Immature natural killer cell (primary cell): ENCODE measurements at places on chromosomes 5 and 9. TPM values are rescaled to one million over a fixed set of nuclear protein-coding genes. Genes with fewer than 3 reads are reported as not detected.

DNA sequence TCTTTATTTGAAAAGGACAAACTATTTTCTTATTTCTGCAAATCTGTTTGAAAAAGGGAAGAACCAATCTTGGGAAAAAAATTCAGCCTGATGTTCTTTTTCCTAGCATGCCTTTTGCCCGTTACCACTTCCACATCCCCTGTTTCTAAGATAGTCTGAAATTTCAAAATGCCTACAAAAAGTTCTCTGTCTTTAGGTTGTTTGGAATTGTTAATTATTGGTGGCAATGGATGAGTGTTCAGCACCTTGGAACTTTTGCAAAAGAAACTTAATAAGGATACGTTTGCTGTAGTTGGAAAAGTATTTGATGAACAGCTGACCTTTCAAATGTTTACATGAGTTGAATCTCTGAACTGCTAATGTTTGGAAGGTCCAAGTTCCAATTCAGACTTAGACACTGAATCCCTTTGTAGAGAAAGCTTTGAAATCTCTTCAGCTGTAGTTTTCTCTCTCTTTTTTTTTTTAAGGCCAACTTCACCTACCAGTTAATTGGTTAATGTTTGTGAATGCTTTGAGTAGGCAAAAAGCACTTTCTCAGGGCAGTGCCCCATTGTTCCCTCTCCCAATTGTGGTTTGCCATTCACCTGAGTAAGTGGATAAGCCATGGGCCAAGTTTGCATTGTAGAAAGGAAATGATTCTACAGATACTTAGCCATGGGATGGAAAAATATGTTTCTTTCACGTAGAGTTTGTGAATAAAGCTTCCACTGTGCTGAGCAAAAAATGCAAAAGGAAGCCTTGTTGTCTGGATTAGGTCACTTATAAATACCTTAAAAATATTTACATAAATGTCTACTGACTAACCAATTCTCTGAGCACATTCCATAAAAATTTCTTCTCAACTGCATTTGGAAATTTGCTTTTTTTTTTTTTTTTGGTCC, 156.4 kb upstream of the ELL2 start:
- H3K4me3 ChIP-seq = no peak overlapping the region
- H3K27me3 ChIP-seq = peaks cover 6% of the 10 kb centered on the region
- H3K36me3 ChIP-seq = no peaks in the 10 kb centered on the region
- no peaks in the 10 kb centered on the region for H3K4me1 ChIP-seq
- no peak for DNase-seq

- H3K27ac ChIP-seq = no peak overlapping the region
- H3K27me3 ChIP-seq = peaks cover 2% of the 10 kb centered on the region
- no peak overlapping the region for H3K4me3 ChIP-seq
- H3K4me1 ChIP-seq = no peaks in the 10 kb centered on the region
- H3K36me3 ChIP-seq = no peaks in the 10 kb centered on the region
Observed at GRCh38 chr5:1414311-1415058, 30.8 kb downstream of the SLC6A3 start.

- H3K27ac ChIP-seq = no peak overlapping the region
- no peak for DNase-seq
- H3K4me1 ChIP-seq = no peaks in the 10 kb centered on the region
- H3K27me3 ChIP-seq = no peaks in the 10 kb centered on the region
- H3K36me3 ChIP-seq = no peaks in the 10 kb centered on the region
Observed at GRCh38 chr5:131939690-131940345, 5.6 kb downstream of the MEIKIN start.

DNA sequence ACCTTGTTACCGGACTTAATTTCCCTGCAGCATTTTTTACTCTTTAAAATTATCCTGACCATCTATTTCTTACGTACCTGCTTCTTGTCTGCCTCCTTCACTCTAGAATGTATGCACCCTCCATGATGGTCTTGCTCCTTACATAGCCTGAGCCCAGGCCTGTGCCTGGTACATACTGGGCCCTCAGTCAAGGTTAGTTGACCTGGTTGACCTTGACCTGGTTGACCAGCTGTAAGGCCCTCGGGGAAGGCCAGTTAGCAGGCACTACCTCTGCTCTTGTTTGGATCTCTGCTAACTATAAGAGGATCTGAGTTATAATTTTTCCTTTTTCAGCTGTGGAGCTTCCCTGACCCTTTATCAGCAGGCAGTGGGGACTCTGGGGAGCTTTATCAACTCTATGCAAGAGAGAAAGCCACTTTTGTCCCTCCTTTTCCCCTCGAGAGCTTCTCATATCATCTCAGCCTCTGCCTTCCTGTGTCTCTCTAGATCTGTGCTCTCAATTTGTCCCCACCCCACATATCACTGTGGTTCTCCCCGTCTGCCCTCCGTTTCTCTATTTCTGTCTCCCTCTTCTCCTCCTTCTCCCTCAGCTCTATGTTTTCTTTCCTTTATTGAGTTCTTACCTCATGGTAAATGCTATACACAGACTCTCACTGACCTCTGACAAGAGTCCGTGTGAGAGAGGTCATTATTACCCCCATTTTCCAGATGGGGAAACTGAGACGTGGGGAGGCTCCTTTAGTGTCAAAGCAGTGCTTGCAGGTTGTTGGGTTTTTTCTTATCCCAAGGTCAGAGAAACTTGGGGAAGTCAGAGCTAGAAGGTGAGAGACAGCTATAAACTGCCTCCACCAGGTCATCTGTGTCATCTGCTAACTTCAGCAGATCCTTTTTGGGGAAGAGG, 28.6 kb downstream of the SPRY4 start:
- no peaks in the 10 kb centered on the region for H3K36me3 ChIP-seq
- no peak for DNase-seq
- H3K4me3 ChIP-seq = no peak overlapping the region
- peaks cover 22% of the 10 kb centered on the region for H3K4me1 ChIP-seq

DNA sequence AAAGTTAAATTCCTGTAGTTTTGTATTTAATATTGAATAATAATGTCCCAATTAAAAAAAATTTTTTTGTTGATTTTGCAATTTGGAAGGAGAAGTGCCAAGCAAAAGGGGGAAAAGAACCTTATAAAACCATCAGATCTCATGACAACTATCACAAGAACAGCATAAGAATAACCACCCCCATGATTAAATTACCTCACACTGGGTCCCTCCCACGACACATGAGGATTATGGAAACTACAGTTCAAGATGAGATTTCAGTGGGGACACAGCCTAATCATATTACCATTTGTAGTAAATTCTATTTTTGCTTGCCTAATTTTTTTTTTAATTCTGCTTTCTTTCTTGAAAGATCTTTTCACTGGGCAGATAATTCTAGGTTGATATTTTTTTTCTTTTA, 33.4 kb upstream of the FCHO2 start:
- no peaks in the 10 kb centered on the region for H3K36me3 ChIP-seq
- no peak overlapping the region for H3K27ac ChIP-seq
- peaks cover 2% of the 10 kb centered on the region for H3K27me3 ChIP-seq
- no peak for DNase-seq
- no peak overlapping the region for H3K4me3 ChIP-seq

DNA sequence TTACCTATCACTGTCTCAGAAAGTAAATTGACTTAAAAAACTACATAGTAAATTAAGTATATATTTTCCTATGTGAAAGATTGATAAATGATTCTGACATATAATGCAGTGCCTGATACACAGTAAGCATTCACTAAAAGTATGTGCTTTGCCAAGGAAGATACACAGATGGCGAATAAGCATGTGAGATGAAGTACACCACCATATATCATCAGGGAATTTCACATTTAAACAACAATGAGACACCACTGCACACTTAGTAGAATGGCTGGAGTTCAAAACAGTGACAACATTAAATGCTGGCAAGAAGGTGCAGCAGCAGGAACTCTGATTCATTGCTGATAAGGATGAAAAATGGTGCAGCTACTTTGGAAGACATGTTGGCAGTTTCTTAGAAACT, 1118.8 kb downstream of the DTWD2 start:
- H3K27me3 ChIP-seq = no peaks in the 10 kb centered on the region
- no peak overlapping the region for H3K27ac ChIP-seq
- no peak overlapping the region for H3K4me3 ChIP-seq
- no peaks in the 10 kb centered on the region for H3K4me1 ChIP-seq
- no peak for DNase-seq

GRCh38 chr5:72390836-72391235, 70.7 kb downstream of the PTCD2 start:
- no peaks in the 10 kb centered on the region for H3K4me1 ChIP-seq
- no peak overlapping the region for H3K4me3 ChIP-seq
- H3K27me3 ChIP-seq = peaks cover 3% of the 10 kb centered on the region
- no peak overlapping the region for H3K27ac ChIP-seq

- no peak for DNase-seq
- H3K4me3 ChIP-seq = no peak overlapping the region
- no peak overlapping the region for H3K27ac ChIP-seq
- H3K4me1 ChIP-seq = no peaks in the 10 kb centered on the region
- H3K27me3 ChIP-seq = no peaks in the 10 kb centered on the region
Observed at GRCh38 chr5:33321026-33321425, 119.7 kb upstream of the TARS1 start.

GRCh38 chr5:157463621-157464518, 3.9 kb downstream of the NIPAL4 start:
- peaks cover 24% of the 10 kb centered on the region for H3K27me3 ChIP-seq
- no peaks in the 10 kb centered on the region for H3K36me3 ChIP-seq
- peaks cover 4% of the 10 kb centered on the region for H3K4me1 ChIP-seq
- DNase-seq = no peak
- no peak overlapping the region for H3K27ac ChIP-seq

DNA sequence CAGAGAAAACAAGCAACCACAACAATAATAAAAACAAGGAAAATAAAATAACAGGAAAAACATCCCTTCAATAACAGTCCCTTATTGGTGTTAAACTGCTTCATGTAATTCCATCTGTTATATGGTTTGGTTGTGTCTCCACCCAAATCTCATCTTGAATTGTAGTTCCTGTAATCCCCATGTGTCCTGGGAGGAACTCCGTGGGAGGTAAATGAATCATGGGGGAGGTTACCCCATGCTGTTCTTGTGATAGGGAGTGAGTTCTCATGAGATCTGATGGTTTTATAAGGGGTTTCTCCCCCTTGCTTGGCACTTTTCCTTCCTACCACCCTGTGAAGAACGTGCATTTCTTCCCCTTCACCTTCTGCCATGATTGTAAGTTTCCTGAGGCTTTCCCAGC, 369.8 kb downstream of the TMEM232 start:
- no peaks in the 10 kb centered on the region for H3K36me3 ChIP-seq
- H3K27ac ChIP-seq = no peak overlapping the region
- H3K27me3 ChIP-seq = no peaks in the 10 kb centered on the region
- no peak overlapping the region for H3K4me3 ChIP-seq
- no peaks in the 10 kb centered on the region for H3K4me1 ChIP-seq

GRCh38 chr5:79932510-79933504, 58.3 kb downstream of the MTX3 start:
- H3K4me3 ChIP-seq = no peak overlapping the region
- H3K27me3 ChIP-seq = no peaks in the 10 kb centered on the region
- H3K4me1 ChIP-seq = no peaks in the 10 kb centered on the region
- H3K27ac ChIP-seq = no peak overlapping the region

GRCh38 chr9:130283539-130284248, 18.1 kb downstream of the HMCN2 start:
- H3K4me1 ChIP-seq = no peaks in the 10 kb centered on the region
- H3K4me3 ChIP-seq = no peak overlapping the region
- peaks cover 3% of the 10 kb centered on the region for H3K27me3 ChIP-seq

DNA sequence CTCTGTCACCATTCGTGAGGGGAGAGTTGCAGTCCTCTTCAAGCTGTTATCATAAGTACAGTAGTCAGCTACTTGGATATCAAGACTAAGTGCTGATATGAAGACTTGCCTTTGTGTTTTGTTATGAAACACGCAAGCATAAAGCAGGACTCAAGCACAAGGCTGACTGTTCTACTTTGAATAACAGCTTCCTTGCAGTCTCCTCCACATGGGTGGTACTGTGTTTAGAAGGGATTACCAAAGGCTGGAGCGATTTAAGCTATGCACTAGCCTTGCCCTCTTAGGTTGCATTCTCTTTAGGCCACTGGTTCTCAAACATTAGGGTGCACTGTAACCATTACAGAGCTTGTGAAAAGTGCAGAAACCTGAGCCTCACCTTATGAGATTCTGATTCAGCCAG, 41.4 kb downstream of the SLC25A51 start:
- DNase-seq = no peak
- H3K4me1 ChIP-seq = no peaks in the 10 kb centered on the region
- H3K36me3 ChIP-seq = peaks cover 6% of the 10 kb centered on the region
- no peak overlapping the region for H3K4me3 ChIP-seq
- H3K27ac ChIP-seq = no peak overlapping the region

DNA sequence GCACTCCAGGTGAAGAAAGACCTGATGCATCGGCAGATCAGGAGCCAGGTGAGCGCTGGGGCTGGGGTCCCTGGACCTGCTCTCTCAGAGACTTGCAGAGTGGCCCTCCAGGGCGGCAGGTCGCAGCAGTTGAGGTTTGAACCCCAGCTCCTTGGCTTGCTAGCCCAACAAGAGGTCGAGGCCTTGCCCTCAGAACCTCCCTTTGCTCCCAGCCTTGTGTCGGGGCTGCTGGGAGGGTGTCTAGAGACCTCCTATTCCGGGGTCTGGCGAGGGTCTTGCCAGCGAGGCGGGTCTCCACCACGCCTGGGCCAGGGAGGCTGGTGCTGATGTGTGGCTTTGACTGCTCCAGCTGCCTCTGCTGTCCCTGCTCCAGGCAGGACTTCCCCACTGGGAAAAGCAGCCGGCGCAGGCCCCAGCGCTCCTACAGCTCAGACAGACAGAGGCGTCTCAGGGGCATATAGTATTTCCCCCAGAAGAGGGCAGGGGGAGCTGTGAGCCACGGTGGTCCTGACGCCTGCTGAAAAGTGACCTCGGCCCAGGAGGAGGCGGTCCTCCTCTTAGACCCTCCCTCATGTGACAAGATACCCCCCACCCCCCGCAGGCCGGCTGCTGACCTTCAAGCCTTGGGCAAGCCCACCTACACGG, 38.3 kb downstream of the LRSAM1 start:
- no peaks in the 10 kb centered on the region for H3K4me1 ChIP-seq
- no peak for DNase-seq
- no peak overlapping the region for H3K4me3 ChIP-seq

- H3K4me1 ChIP-seq = no peaks in the 10 kb centered on the region
- H3K27ac ChIP-seq = peak overlapping the region; percentile 69
- no peaks in the 10 kb centered on the region for H3K36me3 ChIP-seq
Observed at GRCh38 chr5:139794067-139794846, 1.4 kb upstream of the PSD2 start.

- no peak for DNase-seq
- H3K4me1 ChIP-seq = no peaks in the 10 kb centered on the region
- H3K27ac ChIP-seq = no peak overlapping the region
- H3K36me3 ChIP-seq = no peaks in the 10 kb centered on the region
- peaks cover 3% of the 10 kb centered on the region for H3K27me3 ChIP-seq
Observed at GRCh38 chr9:117300371-117301110, 114.3 kb downstream of the ASTN2 start.

- DNase-seq = no peak
- no peaks in the 10 kb centered on the region for H3K27me3 ChIP-seq
- H3K4me3 ChIP-seq = no peak overlapping the region
- no peaks in the 10 kb centered on the region for H3K4me1 ChIP-seq
- H3K27ac ChIP-seq = no peak overlapping the region
Observed at GRCh38 chr9:68416936-68417564, 60.6 kb downstream of the PGM5 start.

- peaks cover 6% of the 10 kb centered on the region for H3K27me3 ChIP-seq
- H3K4me3 ChIP-seq = peak overlapping the region; percentile 90
- H3K36me3 ChIP-seq = no peaks in the 10 kb centered on the region
- H3K4me1 ChIP-seq = peaks cover 25% of the 10 kb centered on the region
Observed at GRCh38 chr9:37421914-37422288, 595 bp upstream of the GRHPR start.

Gene SLC34A1
- polyA plus RNA-seq = 0.26 TPM

Gene TRPM6
- not detected for polyA plus RNA-seq

Gene ELAVL2
- polyA plus RNA-seq = not detected

Gene TTLL11
- 8.3 TPM for polyA plus RNA-seq

Gene LIFR
- polyA plus RNA-seq = not detected

Gene BTNL8
- polyA plus RNA-seq = not detected

Gene PCDHB15
- polyA plus RNA-seq = not detected

Gene FBXW5
- 120 TPM for polyA plus RNA-seq

Gene TRAPPC13
- 22.4 TPM for polyA plus RNA-seq

Gene PCDHB4
- polyA plus RNA-seq = not detected
